ENCODE measurements at places on chromosomes 6 and 20.

DNA sequence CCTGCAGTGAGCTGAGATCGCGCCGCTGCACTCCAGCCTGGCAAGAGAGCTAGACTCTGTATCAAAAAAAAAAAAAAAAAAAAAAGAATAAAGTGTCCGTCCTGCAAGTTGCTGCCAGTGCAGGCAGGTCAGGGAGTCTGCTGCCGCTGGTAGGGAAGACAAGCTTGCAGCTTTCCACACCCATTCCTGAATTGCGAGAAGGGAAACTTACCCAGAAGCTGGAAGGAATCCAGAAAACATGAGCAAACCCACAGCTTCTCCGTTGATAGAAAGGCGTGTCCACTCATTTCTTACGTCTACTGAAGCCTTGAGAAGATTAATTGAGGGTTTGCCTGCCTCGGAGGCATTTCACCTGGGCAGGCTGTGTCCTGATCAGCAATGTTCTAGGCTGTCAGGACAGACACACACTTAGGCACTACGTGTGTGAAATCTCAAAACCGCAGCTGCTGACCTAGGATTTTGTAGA, 61.6 kb upstream of the DSP start:
- peak; percentile 100 for DNase-seq

GRCh38 chr6:110826236-110827129, 11.2 kb upstream of the CDK19 start:
- peak; percentile 49 for DNase-seq

GRCh38 chr20:2005831-2006426, 12.1 kb upstream of the PDYN start:
- peak; percentile 77 for DNase-seq

DNA sequence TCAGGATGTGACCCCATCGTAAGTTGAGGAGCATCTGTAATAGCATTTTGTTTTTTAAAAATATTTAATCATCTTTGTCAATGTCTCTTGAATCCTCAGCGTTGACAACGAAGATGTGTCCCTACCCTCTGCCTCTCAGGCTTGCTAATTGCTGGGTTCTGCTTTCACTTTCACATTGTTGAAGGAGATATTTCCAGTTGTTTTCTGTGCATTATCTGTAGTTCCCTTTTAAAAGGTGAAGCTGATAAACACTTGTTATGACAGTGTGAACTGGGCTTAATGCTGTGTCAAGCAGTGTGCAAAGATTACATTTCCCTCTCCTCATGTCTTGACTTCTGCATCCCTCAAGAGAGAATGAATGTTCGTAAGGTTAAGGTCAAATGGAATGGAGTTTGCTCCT, 54.9 kb downstream of the CSE1L start:
- no peak for DNase-seq

DNA sequence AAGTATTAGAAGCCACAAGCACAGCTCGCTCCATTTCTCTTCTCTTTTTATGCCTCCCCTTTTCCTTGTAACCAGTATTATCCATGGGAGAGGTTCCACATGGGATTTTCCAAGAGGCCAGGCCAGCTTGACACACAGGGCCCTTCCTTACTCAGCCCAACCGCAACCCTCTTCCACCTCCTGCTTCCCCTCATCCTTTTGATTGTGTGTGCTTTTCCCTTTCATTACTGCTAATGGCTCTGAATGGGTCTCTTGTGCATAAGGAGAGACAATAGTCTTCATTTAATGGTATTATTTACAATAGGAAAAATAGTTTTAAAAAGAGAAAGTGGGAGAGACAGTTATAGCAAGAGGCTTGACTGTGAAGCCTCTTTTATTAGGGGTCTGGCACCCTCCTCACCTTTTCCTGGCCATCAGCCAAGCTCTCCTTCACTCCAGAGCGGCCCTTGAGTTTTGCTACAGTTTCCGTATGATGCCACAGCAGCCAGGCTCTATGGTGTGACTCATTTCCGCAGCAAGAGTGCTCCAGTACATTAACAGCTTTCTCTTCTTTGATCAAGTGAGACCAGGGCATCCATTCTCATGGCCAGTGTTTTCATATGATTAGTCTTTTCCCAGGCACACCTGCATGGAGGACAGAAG, 579.5 kb downstream of the TFAP2B start:
- DNase-seq = peak; percentile 80

DNA sequence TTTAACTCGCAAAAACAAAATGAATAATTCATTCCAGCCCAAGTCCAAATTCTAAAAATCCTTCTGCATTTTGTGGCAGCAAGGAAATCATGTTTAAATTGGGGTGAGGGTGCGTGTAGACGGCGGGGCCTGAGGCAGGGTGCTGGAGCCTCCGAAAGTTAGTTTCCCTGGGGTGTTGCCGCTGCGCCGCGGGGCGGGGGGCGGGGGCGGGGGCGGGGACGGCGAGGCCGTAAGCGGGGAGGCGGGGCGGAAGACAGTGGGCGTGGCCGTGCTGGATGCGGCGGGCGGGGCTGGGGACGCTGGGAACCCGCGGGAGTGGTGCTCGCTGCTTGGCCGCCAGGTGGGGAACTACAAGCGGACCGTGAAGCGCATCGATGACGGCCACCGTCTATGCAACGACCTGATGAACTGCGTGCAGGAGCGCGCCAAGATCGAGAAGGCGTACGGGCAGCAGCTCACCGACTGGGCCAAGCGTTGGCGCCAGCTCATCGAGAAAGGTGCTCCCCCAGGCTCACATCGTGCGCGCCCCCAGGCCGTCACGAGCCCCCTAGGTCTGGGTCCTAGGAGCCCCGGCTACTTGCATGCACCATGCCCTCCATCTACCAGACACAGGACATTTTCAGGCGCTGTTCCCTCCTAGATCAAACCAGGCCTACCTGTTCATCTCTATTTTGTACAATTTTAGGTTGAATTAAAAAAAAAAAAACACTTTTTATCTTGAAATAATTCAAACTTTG, 29.0 kb downstream of the SPDEF start:
- peak; percentile 95 for DNase-seq

DNA sequence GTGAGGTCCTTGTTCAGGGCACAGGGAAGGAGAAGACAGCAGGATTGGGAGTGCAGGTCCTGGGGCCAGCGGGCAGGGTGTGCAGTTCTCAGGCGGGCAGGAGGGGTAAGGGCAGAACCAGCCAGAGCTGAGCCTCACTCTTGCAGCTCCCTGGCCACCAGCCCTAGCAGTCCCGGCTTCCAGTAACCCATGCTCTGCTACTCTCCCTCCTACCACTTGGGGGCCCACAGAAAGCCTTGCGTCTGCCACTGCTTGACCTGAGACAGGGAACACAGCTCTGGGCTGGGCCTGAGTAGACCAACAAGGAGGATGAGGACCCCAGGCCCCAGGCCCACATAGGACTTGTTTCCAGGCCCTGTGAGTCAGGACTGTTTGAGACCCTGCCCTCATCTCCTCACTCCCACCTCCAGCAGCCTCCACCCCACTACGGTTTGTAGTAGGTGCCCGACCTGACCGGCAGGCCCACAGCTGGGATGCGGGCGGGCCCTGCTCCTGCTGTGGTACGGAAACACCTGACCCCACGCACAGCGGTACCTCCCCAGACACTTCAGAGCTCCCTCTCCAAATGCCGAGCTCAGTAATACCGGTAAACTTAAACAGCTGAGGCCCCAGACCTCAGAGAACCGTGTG, 39.2 kb downstream of the KCNK5 start:
- peak; percentile 19 for DNase-seq

DNA sequence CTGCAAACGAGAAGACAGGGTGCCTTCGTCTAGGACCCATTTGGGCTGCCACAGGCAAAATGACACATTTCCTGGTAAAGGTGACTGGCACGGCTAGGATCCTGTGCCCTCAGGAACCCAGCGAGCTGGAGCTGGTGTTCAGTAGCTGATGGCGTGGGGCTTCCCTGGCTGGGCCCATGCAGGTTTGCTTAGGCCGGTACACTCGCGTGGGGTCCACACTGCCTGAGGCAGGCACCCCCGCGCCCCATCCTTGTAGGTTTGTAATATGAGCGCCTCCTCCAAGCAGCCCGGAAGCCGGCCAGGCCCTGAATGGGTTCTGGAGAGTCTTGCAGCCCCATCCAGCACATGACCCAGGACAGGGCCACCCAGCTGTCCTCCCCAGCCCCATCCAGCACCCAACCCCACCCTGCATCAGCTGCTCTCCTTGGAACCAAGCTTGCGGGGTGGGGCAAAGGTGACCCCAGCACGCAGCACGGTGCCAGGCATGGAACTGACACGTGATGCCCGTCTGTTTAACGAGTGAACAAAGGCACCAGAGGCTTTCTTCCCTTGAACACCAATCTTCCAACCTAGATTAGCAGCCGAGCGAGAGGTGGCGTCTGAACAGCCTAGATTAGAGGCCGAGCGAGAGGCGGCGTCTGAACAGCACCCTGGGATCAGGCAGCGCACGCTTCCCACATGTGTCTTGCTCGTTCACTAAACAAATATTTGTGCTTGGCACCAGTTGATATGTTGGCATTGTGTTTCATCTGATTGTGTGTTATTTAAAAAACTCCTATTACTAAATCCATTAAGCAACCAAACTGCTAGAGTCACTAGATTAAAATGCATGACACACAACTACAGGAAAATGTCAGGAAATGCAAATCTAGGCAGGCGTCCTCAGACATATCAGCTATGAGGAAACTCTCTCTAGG, 112.1 kb downstream of the DLL1 start:
- peak; percentile 97 for DNase-seq

DNA sequence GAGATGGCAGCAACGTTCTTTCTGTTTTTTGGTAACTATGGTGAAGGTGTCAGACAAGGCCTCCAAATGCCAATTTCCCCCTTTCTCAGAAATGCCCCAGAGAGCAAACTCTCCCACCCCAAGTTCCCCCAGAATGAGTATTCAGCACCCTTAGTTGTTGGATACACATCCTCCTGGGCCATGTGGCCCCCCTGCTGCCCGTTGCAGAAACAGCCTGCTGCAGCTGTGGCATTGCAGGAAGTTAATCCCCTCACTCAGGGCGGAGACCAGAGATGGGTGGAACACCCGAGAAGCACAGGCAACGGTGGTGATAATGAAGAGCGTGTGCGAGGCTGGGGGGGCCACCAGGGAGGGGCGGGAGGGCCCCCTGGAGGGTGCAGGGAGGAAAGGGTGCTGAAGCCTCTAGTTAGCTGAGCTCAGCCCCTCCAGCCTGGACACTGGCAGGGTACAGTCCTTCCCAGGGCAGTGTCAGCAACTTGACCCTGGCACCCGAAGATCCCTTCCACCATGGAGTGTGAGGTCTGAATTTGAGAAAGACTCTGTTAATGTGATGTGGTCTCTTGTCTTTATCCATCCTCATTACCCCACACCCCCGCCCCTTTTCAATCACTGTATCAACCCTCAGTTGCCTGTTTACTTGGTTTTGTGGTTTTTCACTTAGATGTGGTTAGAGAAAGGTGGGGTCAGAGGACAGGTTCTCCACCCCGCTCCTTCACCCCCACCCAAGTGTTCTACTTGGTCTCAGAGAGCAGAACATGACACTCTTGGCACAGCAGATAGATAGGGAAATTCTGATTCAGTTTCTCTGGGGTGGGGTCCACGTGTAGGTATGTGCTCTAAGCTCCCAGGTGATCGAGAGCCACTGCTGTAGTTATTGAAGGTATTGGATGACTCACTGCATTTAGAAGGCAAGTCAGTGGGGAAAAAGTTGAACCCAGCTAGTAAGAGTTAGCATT, 208.8 kb upstream of the SUPT3H start:
- peak; percentile 69 for DNase-seq

Data from epithelial cell of esophagus (primary cell).